Germinal center (tissue), 1 donor: ENCODE measurements at places on chromosomes 11 and 22.

GRCh38 chr11:64482588-64482987 is 108.4 kb upstream of the SLC22A12 start:
- no peak for DNase-seq

- no peak for DNase-seq
Observed at GRCh38 chr11:23764286-23764685, 732.6 kb upstream of the LUZP2 start.

DNA sequence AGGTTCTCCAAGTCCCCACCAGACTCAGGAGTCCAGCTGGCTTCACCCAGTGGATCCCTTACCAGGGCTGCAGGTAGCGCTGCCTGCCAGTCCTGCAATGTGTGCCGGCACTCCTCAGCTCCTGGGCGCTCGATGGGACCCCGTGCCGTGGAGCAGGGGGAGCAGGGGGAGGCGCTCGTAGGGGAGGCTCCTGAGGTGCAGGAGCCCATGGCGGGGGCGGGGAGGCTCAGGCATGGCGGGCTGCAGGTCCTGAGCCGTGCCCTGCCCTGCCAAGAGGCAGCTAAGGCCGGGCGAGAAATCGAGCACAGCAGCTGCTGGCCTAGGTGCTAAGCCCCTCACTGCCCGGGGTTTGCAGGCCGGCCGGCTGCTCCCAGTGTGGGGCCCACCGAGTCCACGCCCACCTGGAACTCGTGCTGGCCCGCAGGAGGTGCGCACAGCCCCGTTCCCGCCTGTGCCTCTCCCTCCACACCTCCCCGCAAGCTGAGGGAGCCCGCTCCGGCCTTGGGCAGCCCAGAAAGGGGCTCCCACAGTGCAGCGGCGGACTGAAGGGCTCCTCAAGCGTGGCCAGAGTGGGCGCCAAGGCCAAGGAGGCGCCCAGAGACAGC is 792.9 kb upstream of the CCDC179 start:
- DNase-seq, result no peak

- no peak for DNase-seq
Observed at GRCh38 chr11:117998664-117999353, 12.6 kb downstream of the IL10RA start.

- no peak for DNase-seq
Observed at GRCh38 chr11:44774731-44775130, 48.0 kb downstream of the TSPAN18 start.
